ENCODE measurements at places on chromosomes 16 and 17.

DNA sequence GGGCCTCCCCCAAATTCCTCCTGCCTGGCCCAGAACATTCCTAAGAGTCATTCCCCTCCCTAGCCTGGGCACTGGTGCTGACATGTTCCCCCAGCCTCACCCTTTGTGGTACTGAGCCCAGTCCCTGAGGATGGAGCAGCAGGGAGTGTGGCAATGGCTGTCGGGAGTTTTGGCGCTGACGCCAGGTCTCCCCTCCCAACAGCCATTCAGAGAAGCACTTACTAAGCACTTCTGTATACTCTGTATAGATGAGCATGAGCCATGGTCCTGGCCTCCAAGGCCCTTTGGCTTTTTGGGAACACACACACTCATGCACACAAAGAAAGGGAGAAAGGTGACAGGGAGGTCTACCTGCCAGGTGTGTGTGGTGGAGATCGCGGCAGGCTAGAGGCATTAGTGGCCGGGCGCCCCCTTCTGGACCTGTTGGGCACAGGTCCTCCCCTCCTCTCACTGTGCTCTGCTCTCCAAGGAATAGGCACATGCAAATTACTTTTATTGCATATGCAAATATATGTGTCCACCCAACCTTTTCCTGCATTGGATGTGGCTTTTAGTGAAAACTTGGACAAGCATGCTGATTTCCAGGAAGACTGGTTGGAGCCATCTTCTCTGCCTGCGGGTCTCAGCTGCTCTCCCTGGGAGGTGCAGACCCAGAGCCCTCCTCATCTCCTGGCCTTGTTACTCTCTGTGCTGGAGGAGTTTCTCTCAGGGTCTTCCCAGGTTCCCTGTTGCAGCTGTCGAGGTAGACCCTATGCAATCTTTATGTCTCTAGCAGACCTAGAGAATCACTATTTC, 17.4 kb upstream of the C17orf107 start:
- peak; percentile 57 for DNase-seq

- DNase-seq, result no peak
These were observed 15.1 kb downstream of the GJD3 start for GRCh38 chr17:40349477-40349894.

DNA sequence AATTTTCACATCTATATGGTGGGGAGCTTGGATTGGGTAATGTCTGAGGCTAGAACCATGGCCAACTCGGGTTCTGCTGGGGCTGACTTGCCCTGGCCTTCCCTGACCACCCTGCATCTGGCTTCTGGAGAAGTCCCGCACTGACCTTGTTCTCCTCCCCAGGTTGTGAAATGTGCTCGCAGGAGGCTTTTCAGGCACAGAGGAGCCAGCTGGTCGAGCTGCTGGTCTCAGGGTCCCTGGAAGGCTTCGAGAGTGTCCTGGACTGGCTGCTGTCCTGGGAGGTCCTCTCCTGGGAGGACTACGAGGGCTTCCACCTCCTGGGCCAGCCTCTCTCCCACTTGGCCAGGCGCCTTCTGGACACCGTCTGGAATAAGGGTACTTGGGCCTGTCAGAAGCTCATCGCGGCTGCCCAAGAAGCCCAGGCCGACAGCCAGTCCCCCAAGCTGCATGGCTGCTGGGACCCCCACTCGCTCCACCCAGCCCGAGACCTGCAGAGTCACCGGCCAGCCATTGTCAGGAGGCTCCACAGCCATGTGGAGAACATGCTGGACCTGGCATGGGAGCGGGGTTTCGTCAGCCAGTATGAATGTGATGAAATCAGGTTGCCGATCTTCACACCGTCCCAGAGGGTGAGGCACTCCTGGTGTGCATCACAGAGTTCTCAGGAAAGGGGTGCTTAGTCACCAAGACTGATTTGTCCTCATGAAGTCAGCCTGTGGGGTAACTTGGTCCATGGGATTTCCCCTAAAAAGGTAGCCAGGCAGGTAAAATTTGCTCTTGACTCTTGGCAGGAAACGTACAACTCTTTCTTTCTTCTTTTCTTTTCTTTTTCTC, 6.1 kb downstream of the NOD2 start:
- no peak for DNase-seq

DNA sequence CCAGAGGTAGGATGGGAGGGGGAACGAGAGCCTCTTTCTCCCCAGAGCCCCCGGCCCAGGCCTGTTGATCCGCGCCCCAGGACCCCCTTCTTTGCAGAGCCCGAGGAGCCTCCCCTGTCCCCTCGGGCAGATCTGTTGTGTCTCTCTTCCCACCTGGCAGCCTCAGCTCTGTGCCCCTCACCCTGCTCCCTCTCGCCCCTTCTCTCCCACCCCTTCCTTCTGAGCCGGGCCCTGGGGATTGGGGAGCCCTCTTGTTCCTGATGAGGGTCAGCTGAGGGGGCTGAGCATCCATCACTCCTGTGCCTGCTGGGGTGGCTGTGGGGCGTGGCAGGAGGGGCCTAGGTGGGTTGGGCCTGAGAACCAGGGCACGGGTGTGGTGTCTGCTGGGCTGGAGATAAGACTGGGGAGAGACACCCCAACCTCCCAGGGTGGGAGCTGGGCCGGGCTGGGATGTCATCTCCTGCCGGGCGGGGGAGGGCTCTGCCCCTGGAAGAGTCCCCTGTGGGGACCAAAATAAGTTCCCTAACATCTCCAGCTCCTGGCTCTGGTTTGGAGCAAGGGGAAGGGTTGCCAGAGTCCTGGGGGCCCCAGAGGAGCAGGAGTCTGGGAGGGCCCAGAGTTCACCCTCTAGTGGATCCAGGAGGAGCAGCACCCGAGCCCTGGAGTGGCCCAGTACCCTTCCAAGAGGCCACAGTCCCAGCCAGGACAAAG, 65.4 kb downstream of the MRC2 start:
- no peak for DNase-seq

Measured in central memory CD4-positive, alpha-beta T cell (primary cell).